ENCODE measurements at places on chromosomes 2 and 18. TPM values are rescaled to one million over a fixed set of nuclear protein-coding genes. Genes with fewer than 3 reads are reported as not detected.
A peak's percentile ranks its signal among the peaks of the same experiment; 100 is the strongest.

Gene FOXD4L1
- not detected for total RNA-seq

Gene KCNE4
- total RNA-seq: 8.3 TPM

Gene CNRIP1
- 25.6 TPM for total RNA-seq

Gene LYG2
- total RNA-seq: not detected

Gene PAX8
- 0.28 TPM for total RNA-seq

Gene IGFBP5
- 392 TPM for total RNA-seq

Gene FAM110C
- total RNA-seq: not detected

Gene NCKAP5
- 3.9 TPM for total RNA-seq

Gene SERPINB13
- not detected for total RNA-seq

Gene CNTNAP5
- not detected for total RNA-seq

Gene MAPRE2
- total RNA-seq: 24.2 TPM

Gene SLC30A3
- under 0.01 TPM for total RNA-seq

Gene GALNT3
- total RNA-seq: 2.0 TPM

Gene IL18RAP
- not detected for total RNA-seq

Gene ANKRD30BL
- not detected for total RNA-seq

Gene ABCG5
- total RNA-seq: not detected

Gene CGREF1
- 0.28 TPM for total RNA-seq

Gene ANKRD30B
- total RNA-seq: not detected

GRCh38 chr18:12839526-12840196, 44.4 kb downstream of the PTPN2 start:
- DNase-seq: no peak

- DNase-seq: no peak
Measured at GRCh38 chr2:17375262-17375661, 143.0 kb downstream of the RAD51AP2 start.

DNA sequence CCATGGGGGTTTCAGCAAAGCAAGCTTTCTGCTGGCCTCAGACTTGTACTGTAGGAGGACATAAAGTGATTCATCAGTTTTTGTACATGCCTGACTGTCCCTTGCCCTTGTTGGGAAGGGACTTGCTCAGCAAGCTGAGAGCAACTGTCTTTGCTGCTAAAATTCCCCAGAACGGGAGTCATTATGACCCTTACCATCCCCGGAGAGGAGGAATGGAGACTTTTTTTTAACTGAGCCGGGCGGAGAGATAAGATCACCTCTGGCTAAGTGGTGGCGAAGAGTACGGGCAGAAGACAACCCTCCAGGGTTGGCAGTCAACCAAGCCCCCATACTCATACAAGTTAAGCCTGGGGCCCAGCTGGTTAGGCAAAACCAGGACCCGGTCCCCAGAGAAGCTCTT, 20.4 kb upstream of the NAGK start:
- DNase-seq: no peak

GRCh38 chr2:165549619-165550018, 80.1 kb downstream of the CSRNP3 start:
- DNase-seq: no peak

- DNase-seq: no peak
Measured at GRCh38 chr2:38578832-38579231, 23.9 kb downstream of the HNRNPLL start.

DNA sequence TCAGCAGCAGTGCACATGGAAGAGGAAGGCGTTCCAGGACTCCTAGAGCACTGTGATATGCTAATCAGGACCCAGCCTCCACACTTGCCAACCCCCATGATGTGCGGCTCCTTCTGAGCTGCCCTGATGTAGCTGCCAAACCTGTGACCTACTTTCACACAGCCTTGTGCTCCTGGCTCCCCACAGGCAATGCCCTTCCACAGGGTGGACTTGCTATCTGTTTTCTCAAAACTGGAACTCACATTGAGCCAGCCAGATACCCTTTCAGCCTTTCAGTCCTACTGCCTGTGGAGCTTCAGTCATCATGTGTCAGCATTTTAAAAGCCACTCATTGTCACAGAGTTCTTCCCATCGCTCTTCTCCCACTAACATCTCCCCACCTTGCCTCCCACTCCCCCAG, 181.6 kb downstream of the AFF3 start:
- DNase-seq: peak; percentile 27

DNA sequence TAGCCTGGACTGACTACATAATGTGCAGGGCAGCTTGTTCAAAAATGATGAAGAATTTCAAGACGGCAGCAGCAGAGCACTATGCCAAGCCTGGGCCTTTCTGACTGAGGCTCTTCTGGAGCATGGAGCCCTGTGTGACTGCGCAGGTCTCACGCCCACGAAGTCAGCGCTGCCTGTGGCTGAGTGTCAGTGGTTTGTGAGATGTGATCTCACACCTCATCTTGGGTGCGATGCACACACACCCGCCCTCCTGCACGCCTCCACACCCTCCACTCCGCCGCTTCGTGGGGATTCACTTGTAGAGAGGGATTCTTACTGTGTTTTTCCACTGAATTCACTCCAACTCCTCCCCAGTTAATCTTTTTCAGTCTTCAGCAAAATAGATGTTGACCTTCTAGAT, 103.9 kb downstream of the VIT start:
- DNase-seq: no peak

GRCh38 chr2:54455131-54455562, 980 bp upstream of the SPTBN1 start:
- DNase-seq: no peak

GRCh38 chr18:13429884-13430510, 211.4 kb downstream of the LDLRAD4 start:
- no peak for DNase-seq

DNA sequence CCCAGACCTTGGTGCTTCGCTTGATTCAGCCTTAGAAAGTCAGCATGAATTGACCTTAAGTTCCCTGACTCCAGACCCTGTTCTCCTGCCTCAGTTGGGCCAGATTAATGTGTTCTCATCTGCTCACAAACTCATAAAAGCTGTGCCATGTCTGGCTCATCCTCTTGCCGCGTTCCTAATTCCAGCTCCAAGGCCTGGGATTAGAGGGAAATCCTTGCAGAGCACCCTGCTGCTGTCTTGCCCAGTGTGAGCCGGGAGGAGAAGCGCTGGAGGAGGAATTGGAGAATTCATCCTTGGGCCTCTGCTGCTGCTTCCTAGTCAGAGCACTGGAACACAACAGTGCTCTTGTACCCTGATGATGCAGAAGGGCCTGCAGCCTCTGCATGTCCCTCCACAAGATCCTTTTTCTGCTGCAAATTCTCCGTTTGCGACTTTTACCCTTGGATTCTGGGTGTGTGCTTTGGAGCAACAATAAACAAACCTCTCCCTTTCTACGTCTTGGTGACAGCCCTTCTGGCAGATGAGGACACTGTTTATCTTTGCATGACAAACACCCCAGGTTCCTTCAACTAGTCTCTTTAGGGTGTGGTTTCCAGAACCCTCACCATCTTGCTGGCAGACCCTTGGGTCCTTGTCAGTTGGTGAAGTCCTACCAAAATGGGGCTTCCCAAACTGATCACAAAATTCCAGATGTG, 46.9 kb upstream of the CNGA3 start:
- DNase-seq: no peak

- DNase-seq: peak; percentile 70
Measured at GRCh38 chr2:159879051-159879604, 81.1 kb upstream of the CD302 start.

DNA sequence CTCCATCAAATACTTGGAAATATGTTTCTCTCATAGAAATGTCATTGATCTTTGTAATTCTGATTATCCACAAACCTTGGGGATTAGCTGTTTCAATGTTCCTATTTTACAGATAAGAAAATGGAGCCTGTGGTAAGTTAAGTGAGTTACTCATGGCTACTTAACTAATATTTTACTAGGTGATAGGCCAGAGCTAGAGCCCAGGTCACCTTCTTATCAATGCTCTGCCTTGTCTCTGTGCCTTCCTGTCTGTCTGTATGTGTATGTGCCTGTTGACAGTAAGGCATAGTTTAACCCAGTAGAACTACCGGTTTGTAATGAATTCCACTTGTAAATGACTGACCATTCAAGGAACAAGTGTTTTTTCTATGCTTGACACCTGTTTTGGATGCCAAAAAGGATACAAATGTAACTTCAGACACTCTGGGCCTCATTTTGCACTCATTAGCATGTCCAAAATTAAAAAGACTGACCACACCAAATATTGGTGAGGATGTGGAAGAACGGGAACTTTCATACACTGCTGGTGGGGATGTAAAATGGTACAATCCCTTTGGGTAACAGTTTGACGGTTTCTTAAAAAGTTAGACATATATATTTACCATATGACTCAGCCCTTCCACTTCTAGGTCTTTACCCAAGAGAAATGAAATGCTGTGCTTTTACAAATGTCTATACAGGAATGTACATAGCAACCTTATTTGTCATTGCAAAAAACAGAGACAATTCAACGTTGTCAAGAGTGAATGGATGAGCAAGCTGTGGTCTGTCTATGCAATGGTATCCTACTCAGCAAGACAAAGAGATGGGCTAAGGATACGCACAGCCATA, 19.6 kb upstream of the IL1A start:
- DNase-seq: peak; percentile 94

- no peak for DNase-seq
Measured at GRCh38 chr18:69031571-69031970, 233.7 kb downstream of the CCDC102B start.

DNA sequence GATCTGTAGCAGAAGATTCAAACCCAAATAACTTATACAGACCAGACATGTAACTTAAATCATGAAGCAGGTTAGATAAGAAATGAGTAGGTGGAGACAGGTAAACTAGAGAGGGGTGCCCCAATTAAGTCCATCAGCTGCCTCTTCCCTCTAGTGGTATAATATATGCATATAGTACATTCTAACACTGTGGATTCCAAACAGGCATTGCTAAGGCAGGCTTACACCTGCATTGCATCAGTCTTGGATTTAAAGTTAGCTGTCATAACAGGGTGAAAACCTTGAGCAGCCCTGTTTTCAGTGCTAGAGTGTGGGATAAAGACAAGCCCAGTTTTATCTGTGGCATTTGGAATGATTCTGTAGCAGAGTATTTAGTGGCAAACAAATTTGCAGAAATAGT, 63.4 kb downstream of the NYAP2 start:
- DNase-seq: no peak

- DNase-seq: peak; percentile 80
Measured at GRCh38 chr2:216490061-216490460, 8.6 kb upstream of the RPL37A start.

DNA sequence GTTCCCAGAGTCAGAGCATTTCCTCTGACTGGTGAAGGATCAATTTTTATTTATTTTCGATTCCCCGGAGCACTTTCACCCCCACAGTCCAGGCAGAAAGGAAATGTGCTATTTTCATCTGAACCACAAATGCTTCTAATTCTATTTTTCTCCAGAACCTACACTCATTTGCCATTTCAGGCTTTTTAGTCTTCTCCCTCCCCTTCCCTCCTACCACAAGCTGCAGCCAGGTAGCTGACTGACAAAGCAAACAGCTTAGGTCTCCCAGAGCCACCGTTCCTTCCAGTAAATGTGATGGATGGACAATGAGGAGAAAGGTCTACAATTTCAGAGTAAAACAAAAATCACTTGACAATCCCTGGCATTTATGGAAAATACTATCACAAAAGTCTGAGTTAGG, 76.9 kb downstream of the KLF7 start:
- no peak for DNase-seq

- DNase-seq: peak; percentile 64
Measured at GRCh38 chr2:135685361-135685760, 56.3 kb upstream of the UBXN4 start.

DNA sequence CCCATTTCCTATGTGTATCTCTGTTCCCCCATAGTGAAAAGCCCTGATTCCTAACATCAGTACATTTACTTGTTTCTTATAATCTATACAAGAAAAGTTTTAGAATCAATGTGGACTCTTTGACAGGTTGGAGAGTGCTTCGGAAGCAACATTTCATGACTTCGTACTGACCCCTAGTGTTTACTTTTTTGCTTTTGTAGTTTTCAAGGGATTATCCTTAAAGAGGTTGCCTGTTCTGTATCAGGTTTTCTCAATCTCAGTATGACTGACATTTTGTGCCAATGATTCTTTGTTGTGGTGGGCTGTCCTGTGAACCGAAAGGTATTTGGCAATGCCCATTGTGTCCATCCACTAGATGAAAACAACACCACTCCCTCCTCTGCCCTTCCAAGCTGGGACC, 43.3 kb upstream of the SERPINB2 start:
- peak; percentile 67 for DNase-seq

DNA sequence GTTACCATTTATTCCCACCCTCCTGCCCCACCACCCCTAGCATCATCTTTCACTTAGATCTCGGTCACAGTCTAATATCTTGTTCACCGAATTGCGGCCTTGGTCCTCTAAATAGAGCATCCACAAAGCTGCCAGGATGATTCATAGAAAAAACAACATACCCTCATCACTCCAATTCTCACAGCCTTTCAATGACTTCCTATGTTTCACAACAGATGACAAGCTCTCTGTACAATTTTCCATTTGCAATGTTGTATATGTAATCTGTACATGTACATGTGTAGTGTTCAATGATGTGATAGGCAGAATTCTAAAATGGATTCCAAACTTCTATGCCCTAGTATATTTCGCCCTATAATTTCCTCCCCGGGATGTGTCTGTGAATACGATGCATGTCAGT, 675.6 kb upstream of the CELF4 start:
- no peak for DNase-seq

All from IMR-90 (cell line).